ENCODE measurements at places on chromosomes 3 and 15. TPM values are rescaled to one million over a fixed set of nuclear protein-coding genes. Genes with fewer than 3 reads are reported as not detected.

- DNase-seq, result no peak
Observed at GRCh38 chr3:42601896-42602581, 1.6 kb downstream of the NKTR start.

COL7A1 gene
- total RNA-seq, result 2.3 TPM

DNA sequence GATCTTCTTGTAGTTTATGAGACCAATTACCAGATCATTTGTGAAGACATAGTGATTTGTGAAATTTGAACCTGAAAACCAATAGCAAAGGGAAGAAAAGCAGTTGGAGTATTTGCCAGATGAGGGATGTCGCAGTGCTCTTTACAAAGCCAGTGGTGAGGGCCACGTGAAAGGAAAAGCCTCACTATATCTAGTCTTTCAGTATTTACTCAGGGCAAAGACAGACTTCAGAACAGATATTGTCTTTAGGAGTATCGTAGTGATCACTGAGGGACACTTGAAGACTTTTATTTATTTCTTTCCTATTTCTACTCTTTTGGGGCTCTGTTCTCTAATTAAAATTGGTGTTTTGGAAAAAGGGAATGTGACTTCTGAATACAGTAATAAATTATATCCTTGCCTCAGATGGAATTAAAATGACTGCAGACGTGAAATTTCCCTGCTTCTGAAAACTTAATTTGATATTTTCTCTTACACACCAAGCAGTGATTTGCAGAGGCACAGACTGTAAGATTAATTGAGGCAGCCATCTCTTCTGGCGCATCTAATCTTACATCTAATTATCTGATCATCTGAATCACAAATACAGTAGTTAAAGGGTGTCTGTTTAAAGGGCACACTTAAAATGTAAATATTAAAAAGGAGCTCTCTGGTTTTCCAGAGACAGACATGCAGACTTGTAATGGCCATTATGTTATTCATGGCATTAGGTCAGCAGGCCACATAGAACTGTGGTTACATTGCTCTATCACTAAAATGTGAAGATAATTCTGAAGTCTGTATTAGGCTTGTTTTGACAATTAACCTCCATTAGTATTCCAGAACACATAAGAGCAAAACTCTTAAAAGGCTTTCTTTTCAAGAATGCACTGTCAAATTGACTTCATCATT lies 193.0 kb upstream of the GOLIM4 start:
- DNase-seq, result no peak

DNA sequence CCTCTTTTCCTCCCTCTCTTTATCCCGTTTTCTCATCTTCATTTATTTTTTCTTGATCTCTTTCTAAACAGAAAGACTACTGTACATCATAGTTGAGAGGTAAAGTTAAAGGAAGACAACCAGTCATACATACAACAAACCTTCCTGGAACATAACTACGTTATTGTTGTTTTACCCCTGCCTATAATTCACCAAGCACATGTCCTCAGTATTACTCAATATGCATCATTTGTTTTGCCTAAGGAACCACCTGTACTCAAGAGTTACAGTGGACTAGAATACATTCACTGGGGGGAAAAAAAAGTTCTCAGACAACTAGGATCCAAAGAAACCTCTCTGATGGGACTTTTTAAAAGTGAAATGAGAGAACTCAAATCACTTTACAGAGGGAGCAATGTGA lies 344.7 kb upstream of the RBMS3 start:
- DNase-seq, result no peak

DNA sequence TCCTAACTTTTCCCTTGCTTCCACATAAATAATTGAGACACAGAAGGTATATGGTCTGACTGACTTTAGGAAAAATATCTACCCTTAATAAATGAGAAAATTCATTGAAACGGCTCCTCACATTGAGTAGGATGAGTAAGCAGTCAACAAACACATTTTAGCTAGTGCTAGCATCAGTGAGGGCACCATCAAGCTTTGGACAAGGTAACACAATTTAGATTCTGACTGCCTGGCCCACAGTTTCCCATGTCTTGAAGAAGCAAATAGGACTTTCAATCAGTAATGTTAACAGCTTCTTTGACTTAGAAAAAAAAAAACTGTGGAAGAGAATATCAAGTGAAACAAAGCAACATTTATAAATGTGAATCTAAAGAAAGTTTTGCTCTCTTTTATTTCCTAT lies 70.1 kb upstream of the MBNL1 start:
- no peak for DNase-seq

GRCh38 chr15:77019521-77020331 lies 24.8 kb downstream of the PSTPIP1 start:
- no peak for DNase-seq

GRCh38 chr15:34065941-34066340 lies 26.9 kb upstream of the AVEN start:
- DNase-seq, result no peak

RARB gene
- total RNA-seq, result not detected

DNA sequence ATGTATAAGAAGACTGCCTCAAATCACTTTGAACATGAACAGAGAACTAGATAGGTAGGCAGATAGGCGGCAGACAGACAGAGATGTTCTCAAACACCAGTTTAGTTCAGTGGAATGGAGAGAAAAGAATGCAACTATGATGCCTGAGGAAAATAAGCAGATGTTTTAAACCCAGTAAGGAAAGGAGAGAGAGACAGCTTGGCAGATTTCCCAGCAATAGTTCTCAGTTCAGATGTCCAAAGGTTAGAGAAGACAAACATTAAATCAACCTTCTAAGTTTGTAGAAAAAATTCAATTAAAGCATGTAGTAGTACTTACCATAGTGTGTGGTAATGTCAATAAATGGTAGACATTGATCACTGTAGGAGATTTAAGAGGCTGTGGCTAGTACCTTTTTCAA lies 209.6 kb upstream of the PFN2 start:
- no peak for DNase-seq

DNA sequence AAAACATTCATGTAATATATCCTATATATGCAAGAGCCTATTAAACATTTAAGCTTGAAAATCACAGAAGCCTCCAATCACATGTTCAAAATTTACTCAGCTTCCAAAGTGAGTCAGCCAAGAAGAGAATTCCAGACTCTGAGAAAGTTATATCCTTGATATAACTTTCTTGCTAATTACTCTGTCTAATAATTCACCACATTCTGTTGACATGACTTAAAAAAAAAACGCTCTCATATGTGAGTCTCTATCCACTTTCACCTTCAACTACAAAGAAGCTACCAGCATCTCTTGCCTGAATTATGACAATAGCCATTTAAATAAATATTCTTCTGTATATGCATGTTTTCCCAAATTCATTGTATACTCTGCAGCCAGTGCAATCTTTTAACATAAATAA lies 1116.3 kb upstream of the CADM2 start:
- DNase-seq, result no peak

ATXN7 gene
- total RNA-seq, result 123 TPM

- no peak for DNase-seq
Observed at GRCh38 chr3:4222574-4223175, 80.5 kb upstream of the SETMAR start.

DNA sequence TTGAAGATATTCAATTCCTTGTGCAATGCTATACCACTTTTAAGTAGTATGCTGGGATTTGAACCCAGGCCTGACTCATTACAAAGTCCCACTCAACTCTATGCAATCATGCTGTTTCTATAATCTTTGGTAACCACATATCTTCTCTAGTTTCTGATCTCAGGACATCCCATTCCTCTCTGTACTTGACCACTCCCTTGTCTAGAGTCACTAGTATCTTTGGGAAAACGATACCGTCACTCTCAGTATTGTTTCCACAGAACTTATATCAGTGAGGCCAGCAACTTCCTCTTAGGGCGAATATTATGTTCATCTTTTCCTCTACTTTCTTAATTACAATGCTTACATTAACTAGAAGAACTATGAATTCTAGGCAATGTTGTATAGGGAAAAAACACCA lies 137.3 kb upstream of the TSPAN3 start:
- no peak for DNase-seq

DNA sequence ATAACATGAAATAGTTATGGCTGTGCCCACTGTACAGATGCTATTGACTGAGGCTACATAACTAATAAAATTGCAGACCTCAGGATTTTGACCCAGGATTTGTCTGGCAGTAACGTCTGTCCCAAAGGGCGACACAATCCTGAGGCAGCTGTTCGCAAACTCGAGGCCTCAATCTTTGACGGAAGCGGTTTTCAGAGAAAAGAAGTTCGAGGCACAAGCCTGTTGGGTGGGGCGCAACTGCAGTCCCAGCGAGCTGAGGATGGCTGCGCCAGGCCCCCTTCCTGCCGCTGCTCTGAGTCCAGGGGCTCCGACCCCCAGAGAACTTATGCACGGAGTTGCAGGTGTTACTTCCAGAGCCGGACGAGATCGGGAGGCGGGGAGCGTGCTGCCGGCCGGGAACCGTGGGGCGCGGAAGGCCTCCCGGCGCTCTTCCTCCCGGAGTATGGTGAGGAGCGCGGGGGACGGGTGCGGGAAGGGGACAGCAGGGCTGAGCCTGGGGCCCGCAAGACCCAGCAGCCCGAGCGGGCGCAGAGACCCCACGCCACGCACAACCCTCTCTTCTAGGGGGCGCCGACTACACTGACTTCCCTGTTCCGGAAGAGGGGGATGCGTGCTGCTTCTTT lies at the start of gene PARP15:
Gene PARP15, plus strand, starts transcription at position 242 of the 623 bp plus-strand sequence. Its CDS starts 18 bp downstream, at position 260.
- peak; percentile 40 for DNase-seq

DNA sequence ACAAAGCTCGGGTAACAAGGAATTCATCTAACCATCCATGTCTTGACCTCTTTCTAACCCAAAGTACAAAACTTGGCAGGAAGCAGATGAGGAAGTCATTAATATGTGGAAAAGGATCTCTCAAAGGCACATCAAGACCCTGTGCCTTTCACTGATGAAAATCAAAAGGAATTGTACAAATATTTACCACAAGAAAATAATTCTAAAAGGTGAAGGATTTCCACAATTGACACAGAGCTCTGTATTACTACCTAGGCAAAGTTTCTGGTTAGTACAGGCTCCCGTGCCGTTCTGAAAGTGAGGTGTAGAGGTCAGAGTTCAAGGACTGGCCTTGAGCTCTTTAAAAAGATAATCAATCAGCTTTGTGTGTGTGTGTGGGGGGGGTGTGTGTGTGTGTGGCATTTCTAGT lies 239.7 kb upstream of the ICE2 start:
- DNase-seq, result no peak

PLSCR5 gene
- not detected for total RNA-seq

DNA sequence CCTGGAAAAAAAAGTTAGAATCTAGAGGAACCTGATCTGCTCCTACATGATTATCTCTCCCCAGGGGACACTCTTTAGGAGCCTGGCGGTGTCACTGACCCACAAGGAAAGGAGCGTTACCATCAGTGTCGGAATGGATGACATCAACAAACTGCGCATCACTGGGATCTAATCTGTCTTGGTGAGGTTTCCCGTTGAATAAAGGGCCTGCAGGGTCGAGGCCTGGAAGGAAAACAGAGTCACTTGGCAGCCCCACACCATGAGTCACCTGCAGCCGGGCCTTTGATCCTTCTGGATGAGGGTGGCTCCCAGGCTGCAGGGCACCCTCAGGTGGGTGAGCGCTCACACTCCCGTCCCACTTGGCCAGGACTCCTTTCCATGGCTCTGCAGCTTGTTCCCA lies 25.0 kb downstream of the LIPH start:
- no peak for DNase-seq

GRCh38 chr15:51841406-51842040 lies 12.1 kb downstream of the TMOD3 start:
- DNase-seq, result no peak

- DNase-seq, result no peak
Observed at GRCh38 chr15:101068961-101069653, 149.9 kb downstream of the LRRK1 start.

DNA sequence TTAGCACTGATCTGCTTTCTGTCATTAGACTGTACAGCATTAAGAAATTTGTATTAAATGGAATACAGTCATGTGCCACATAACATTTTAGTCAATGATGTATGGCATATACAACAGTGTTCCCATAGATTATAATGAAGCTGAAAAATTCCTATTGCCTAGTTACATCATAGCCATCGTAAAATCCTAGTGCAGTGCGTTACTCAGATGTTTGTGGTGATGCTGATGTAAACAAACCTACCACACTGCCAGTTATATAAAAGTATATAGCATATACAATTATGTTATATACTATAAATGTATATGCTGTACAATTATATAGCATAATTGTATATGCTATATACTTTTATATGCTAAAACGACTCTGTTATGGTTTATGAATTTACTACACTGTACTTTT lies 41.7 kb downstream of the APH1B start:
- no peak for DNase-seq

DNA sequence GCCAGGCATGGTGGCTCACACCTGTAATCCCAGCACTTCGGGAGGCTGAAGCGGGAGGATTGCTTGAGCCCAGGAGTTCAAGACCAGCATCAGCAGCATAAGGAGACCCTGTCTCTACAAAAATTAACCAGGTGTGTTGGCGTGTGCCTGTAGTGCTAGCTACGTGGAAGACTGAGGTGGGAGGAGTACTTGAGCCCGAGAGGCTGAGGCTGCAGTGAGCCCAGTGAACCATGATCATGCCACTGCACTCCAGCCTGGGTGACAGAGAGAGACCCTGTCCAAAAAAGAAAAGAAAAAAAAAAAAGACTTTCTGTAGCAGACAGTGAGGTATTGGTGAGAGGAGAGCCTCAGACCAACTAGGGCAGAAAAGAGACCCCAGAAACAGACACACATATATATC lies 263.8 kb downstream of the XXYLT1 start:
- no peak for DNase-seq

DNA sequence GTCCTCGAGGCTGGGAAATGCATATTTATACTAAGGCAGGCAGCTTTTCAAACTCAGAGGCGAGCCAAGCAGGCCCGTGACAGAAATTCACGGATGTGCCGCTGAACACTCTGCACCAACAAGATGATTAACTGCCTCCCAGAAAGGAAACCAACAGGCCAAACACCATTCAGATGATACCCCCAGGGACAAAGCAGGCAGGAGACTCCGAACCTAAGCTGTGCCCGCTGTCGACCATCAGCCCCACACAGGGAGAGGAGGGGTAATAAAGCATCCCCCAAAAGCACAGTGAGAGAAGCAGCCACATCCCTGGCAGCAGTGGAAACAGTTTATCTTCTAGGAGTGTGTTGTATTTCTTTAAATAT lies 31.8 kb downstream of the ADAMTS17 start:
- DNase-seq, result no peak

POLQ gene
- 0.36 TPM for total RNA-seq

DNA sequence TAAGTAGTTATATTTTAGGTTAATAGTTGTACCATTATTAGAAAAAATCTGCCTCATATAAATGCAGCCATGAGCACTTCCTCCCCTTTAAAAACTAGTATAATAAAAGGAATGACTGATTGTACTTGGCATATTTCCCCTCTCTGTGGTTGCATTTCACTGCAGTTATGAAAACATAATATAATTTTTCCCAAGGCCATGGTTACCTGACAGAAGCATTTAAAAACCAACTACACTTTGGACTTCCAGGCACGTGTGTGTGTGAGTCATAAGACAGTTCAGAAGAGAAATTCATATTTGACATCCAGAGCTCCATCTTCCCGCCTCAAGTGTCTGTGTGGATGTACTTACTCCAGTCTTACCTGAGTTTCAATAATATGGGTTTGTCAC lies 828.2 kb upstream of the CFAP20DC start:
- no peak for DNase-seq

GRCh38 chr3:130773366-130773765 lies 26.7 kb upstream of the PIK3R4 start:
- no peak for DNase-seq
